Stomach (tissue), 19 donors: ENCODE measurements at places on chromosomes 5 and 9. TPM values are rescaled to one million over a fixed set of nuclear protein-coding genes. Genes with fewer than 3 reads are reported as not detected.
A peak's percentile ranks its signal among the peaks of the same experiment; 100 is the strongest.

DNA sequence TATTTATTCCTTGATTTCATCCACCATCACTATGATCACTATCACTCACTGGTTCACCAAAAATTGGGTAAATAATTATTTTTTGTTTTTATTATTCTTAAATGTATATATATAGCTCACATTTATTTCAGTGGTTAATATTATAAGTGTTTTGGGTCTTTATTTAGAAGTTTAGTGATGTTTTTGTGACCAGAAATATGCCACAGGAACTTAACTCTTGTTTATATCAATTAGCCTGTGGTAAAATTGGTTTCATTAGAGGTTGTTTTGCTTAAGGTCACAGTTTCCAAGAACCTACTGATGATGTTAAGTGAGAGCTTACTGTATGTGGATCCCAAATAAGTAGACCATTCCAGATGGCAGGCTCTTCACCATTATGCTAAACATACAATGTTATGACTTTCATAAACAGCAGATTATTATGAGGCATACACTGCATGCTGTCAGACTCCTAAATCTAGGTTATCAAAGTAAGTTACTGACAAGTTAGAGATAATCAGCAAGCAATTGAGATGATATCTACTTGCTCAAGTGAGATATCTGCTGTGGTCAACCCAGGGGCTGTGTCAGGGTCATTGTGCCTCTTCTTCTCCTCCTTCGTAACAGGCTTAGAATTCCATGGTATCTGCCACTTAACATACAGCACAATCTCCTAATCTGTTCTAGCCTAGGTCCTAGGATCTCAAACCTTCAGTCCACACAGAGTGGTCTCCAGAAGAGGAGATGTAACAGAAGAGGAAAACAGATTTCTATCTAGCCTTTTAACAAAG lies 57.6 kb downstream of the NR3C1 start:
- no peak for DNase-seq

- DNase-seq = no peak
These were observed 7.0 kb downstream of the TIGD6 start for GRCh38 chr5:149993471-149993870.

DNA sequence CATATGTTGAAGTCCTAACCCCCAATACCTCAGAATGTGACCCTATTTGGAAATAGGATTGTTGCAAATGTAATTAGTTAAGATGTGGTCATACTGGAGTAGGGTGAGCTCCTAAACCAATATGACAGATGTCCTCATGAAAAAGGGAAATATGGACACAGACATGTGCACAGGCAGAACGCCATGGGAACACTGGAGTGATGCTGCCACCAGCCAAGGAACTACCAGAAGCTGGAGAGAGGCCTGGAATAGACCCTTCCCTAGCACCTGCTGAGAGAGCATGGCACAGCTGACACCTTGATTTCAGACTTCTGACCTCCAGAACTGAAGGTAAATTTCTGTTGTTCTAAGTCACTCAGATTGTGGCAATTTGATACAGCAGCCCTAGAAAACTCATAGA lies 110.8 kb downstream of the CTNND2 start:
- no peak for DNase-seq

GRCh38 chr5:106172681-106173532 lies 1497.8 kb downstream of the EFNA5 start:
- DNase-seq = no peak

DNA sequence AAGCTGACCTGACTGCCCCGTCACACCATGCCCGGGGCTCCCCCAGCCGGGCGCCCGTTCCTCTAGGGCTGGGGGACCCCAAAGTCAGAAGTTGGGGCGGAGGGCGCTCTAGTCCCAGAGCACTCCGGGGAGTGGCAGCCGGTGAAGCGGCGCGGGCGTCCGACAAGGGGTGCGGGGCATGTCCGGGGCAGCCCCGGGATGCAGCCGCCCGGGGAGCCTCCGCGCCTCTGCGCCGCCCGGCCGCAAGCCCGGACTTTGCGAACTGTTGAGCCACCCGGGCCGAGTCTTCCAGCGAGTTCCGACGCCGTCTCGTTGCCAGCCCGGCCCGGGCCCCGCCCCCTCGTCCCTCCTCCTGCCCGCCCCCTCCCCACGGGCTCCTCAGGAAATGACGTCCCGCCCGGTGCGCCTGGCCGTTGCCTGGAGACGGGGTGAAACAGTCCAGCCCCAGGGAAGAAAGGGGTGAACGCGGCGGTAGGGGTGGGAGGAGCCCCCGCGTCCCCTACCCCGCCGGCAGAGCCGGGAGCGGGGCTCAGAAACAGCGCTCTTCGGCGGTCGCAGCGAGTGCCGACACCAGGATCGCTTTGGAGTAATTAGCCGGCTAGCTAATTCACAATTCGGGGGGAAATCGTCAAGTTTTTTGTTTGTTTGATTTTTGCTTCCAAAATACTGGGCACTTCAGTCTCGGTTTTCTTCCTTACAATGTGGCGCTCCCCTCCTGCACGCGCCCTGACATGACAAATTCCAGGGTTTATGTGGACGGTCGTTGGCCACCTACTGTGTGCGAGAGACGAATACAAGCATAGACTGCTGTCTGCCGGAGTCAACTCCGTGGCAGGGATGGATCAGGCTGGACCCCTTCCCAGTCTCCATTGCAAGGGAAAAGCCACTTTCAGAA lies at the start of gene WHRN:
Gene WHRN, minus strand, starts transcription at position 287 of the 895 bp plus-strand sequence. CDS start 672 bp downstream, outside the sequence.
- peak; percentile 97 for DNase-seq

DNA sequence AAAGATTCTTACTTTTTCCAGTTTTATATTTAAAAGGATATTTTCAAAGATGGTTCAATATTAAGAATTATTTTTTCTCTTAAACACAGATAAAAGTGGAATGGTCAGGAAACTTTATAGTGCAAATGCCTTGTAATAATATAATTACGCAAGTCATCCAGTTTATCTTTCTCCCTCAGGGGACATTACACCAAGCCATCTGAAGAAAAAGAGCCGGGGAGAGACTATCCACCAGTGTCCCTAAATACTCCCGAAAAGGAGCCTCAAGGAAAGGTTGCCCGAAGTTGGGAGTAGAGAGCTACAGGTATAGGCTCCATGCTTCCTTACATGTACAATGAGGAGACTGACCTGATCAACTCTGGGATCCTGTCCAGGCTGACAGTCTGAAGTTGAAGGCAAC lies 101.1 kb downstream of the SERINC5 start:
- DNase-seq = no peak

SPATA31E1 gene
- total RNA-seq = not detected

CER1 gene
- not detected for total RNA-seq

DBH gene
- total RNA-seq = not detected

AK8 gene
- total RNA-seq = not detected

FBP1 gene
- total RNA-seq = 89.1 TPM

TLE1 gene
- 128 TPM for total RNA-seq

TOR4A gene
- 61.7 TPM for total RNA-seq
